Mammary epithelial cell (primary cell): ENCODE measurements at places on chromosomes 3 and 15.
A peak's percentile ranks its signal among the peaks of the same experiment; 100 is the strongest.

GRCh38 chr15:84840741-84841429 lies 23.7 kb downstream of the ALPK3 start:
- DNase-seq, result peak; percentile 12

GRCh38 chr3:130973406-130973805 lies 53.2 kb downstream of the ASTE1 start:
- no peak for DNase-seq

DNA sequence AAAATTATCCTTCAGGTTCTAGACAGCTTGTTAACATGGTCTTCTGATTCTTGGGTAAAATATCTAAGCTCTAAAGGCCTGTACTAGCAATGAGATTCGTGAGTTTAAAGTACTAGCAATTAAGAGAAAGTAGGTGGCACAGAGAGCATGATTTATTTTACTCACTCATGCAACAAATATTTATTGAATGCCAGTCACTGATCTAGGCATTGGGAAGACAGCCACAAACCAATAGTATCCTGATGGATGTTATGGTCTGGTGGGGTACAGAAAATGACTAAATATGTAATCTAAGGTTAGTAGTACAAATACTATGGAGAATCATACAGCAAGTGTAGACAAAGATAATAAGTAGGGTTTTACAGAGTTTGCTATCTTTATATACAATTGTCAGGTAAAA lies 751.3 kb downstream of the ZNF385D start:
- peak; percentile 14 for DNase-seq

DNA sequence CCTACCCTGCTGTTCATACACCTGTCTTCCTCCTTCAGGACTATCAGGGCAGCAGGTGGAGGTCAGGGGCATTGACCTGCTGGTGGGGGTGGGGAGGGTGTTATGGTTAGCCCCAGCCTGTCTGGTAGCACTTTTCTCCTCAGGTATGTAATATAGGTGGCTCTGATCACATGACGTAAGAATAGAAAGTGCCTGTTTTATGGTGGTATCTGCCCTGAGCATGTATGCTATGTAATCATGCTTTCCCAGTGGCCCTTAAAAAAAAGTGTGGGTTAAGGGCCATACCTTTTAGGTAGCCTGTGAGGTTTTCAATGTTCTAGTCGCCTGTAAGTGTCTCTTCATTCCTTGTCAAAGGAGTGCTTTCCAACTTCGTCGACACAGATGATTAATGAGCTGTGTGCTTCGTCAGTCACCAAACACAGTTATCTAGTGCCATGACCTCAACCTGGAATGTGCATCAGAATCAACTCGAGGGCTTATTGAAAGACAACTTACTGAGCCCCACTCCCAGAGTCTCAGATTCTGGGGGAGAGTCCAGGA lies 86.3 kb downstream of the KLHL25 start:
- no peak for DNase-seq

- DNase-seq, result no peak
These were observed 371.7 kb upstream of the CNTN6 start for GRCh38 chr3:721086-721485.

DNA sequence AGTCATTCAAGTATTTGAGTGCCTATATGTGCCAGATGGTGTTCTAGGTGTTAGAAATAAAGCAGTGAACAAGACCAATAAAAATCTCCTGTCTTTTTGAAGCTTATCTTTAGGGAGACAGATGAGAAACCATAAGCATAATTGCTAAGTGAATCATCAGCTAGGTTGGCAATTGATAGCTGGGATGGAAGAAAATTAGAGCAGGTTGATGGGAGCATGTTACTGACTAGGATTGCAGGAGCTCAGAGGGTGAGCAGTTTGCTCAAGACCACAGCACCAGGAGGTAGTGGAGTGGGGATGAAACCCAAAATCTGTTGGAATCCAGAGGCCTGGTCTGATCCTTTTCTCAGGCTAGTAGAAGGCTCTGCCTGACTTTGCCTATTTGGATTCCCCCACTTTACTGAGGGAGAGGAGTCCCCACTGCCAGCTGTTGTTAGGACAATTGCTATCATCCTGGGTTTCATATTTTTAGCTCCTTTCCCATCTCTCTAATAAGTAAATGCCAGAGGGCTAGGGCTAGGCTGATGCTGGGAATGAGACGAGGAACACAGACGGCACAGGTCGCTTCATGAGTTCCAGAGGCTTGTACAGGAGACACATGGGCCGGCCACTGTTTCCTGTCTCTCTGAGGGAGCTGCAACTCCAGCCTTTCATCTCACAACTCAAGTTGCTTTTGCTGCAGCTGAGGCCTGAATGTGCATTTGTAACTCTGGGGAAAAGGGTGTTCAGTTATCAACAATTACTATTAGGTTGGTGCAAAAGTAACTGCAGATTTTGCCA lies 102.9 kb downstream of the CACNA1D start:
- DNase-seq, result no peak

- peak; percentile 39 for DNase-seq
These were observed 51.5 kb downstream of the EOMES start for GRCh38 chr3:27670619-27671018.

GRCh38 chr3:39937874-39938273 lies 128.5 kb downstream of the MYRIP start:
- DNase-seq, result no peak

DNA sequence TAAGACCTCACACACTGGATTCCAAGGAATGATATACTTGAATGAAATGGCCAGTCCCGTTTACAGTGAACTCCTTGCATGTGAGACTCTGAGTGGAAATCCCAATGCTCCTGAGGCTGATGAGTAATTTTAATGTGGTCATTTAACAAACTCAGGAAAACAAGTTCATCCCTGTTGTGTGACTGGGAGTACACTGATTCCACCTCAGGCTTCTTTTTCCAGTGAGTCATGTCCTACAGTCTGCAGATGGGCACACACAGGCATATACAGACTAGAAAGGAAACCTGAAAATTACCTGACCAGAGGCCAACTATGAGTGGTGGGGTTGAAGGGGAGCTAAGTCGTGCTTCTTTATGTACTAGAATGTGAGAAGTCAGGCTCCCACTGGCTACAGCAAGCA lies 5.8 kb downstream of the SQOR start:
- peak; percentile 98 for DNase-seq

GRCh38 chr15:22979238-22980188 lies 655 bp downstream of the CYFIP1 start:
- DNase-seq, result peak; percentile 60

DNA sequence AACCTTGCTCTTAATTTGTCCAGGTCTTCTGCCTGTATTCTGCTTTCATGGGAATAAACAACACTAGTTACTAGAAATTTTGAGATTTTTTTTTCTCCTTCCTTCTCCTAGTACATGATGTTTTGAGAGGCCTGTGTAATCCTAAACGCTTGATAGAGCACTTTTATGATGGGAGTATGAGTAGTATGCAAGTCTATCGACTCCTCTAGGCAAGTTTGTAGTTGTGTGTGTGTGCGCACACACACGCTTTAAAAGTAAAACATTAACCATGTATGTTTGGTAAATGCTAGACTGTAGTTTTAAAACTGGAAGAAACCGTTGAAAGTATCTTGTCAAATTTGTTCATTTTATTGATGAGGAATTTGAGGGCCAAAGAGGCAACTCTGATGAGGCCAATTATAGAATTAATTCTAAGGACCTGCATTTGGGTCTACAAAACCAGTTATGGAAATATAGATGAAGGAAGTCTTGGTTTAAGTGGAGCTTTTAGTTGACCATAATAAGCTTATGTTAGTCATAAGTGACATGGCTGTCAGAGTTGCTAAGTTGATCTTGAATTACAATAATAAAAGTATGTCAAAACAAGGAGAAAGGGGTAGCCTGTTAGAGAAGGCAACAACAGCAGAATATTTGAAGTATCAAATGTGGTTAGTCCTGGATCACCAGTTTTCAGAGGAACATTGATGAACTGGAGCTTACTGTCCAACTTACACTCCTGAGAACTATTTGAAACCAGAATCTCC lies 47.1 kb downstream of the AKAP13 start:
- no peak for DNase-seq

DNA sequence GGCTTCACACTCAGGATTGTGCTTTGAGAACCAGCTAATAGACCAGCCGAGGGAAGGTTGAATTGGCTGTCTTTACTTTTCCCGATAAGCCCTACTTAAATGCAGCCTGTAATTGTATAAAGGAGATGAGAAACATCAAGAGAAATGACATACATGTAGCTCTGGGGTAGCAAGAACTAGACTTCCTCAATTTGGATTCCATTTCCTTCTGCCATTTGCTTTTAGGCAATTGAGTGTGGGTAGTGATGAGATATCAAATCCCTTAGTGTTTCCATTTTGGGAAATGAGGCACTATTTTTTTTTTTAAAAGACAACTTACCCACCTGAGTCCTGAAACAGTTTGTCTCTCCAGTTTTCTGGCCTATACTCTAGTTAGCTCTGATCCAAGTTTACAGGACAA lies 2.2 kb downstream of the INAFM2 start:
- DNase-seq, result no peak

- DNase-seq, result no peak
These were observed 143.3 kb downstream of the CHDH start for GRCh38 chr3:53702776-53703530.

GRCh38 chr3:13088028-13089006 lies 15.1 kb upstream of the IQSEC1 start:
- DNase-seq, result no peak

DNA sequence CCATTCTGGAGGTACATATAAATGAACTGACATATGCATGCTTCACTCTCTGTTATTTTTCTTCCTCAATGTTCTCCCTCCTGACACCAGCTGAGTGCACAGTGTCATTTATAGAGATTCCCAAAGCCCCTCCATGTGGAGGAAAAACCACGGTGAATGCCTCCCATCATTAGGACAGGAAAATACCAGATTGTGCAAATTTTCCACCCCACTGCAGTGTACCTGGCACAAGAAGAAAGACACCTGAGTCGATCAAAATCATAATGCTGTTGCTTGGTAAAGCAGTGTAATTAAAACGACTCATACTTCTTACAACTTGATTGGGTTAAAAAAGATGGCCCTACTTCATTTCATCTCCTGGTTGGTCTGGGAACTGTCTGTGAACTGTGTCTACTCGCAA lies 290.6 kb downstream of the IL5RA start:
- DNase-seq, result no peak

DNA sequence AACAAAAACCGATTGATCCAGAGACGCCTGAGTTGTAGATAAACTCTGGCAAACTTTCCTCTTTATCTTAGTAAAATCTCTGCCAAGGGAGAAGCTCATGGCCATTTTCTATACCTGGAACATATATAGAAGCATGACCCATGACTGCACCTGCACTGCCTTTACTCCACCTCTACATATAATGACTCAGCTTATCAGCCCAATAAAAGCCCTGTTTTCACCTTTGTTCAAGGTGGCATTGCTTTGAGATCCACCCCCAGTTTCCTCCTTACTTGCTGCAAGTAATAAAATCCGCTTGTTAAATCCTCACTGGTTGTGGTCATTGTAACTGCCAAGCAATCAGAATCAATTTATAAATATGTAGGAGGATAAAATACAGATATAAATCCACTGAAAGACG lies 1280.4 kb downstream of the NSUN3 start:
- no peak for DNase-seq

DNA sequence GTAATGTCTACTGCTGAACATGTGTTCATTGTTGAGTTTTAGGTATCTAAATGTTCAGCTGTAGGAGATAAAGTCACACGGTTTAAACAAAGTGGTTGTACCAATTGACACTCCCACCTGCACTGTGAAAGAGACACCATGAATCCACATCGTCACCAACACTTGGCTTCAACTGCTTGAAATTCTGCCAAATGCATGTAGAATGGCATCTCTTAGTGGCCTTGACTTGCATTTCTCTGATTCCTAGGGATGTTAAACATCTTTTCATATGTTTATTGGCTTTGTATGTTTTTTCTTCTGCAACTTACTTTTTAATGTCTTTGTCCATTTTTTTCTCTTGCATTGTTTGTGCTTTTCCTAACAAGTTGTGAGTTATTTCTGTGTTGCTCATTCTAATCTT lies 43.4 kb downstream of the RPLP1 start:
- no peak for DNase-seq

GRCh38 chr3:46029953-46030543 lies 2.8 kb upstream of the XCR1 start:
- DNase-seq, result no peak

DNA sequence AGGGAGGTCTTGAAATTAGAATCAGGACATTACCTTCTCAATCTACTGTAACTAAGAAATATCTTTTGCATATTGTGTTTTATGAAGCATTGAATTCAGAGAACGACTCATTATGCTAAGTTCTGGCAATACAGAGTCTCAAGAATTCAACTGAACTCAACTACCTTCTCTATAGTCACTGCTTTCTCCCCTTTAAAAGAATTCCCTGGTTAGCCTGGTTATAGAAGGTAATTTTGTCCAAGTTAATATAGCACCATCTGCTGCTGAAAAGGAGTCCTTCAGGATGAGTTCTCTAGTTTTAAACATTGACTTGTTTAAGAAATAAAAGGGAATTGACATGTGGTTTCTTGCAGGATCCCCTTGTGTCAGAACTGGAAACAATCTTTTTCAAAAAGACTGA lies 60.2 kb downstream of the IL16 start:
- DNase-seq, result peak; percentile 34

- no peak for DNase-seq
These were observed 90.3 kb downstream of the PLXNA1 start for GRCh38 chr3:127072971-127073783.

DNA sequence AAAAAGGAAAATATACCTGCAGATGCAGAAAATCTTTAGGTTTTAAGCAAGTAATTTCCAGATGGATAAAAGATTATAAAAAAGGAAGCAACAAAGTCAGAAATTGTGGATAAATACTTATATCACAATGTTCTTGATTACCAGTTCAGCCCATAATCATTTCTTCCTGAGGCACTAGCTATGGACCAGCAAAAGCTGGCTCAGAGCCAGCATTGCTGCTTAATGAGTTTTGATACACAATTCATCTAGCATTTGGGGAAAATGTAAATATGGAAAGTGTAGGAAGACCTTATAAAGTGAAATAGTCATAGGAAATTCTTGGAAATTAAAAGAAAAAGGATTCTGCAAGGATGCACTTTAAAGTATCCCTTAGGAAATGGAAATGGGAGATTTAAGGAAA lies 168.3 kb upstream of the GBE1 start:
- DNase-seq, result no peak

DNA sequence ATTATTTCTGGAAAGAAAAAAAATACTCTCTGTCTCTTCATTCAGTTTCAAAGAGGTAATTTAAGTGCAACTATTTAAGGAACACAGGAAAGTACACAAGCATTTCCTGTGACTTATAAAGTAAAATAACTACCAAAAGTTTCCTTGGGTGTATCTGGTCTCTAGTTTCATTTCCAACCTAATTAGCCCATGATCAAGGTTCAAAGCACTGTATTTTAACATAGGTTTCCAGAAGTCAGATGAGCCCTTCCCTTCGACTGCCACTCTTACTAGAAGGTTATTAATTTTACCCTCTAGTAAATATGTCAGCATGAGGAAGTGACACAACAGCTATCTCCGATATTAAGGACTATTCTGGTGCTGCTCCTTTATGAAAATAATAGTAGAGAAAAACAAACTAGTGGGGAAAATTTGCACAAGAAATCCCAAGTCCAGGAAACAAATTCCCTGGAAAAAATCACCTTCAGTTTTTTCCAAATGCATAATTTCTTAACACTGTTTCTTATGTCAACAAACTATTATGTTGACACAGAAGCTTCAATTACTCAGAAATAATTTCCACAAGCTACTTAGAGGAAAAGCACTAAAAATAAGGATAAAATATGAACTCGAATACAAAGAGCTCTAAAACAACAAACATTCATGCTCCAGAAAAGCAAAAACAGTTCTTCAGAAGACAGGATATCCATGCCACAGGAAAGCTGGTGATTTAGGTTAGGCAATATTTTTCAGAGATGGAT lies 35.3 kb downstream of the CCPG1 start:
- no peak for DNase-seq

- no peak for DNase-seq
These were observed 25.0 kb upstream of the LINGO1 start for GRCh38 chr15:77657634-77658238.

GRCh38 chr15:65410036-65410435 lies 12.7 kb downstream of the IGDCC4 start:
- DNase-seq, result no peak
